ENCODE measurements at places on chromosomes 16 and 17.

- DNase-seq: no peak
These were observed 834.3 kb upstream of the CDH8 start for GRCh38 chr16:62870554-62870953.

DNA sequence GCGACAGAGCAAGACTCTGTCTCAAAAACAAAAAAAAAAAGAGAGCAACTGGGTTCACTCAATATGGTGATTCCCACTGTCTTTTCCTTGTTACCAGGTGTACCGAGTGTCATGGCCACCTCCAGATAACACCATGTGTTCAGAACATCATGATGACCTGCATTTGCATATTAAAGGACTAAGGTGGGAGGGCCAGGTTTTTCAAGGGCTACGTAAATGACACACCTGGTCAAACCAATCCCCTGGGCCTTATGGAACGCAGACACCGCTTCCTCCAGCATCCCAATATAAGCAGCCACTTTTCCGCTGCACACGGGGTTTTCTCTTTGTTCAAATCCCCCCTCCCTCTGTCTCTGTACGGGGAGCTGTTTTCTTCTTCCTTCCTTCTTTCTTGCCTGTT, 29.3 kb downstream of the WSCD1 start:
- no peak for DNase-seq

DNA sequence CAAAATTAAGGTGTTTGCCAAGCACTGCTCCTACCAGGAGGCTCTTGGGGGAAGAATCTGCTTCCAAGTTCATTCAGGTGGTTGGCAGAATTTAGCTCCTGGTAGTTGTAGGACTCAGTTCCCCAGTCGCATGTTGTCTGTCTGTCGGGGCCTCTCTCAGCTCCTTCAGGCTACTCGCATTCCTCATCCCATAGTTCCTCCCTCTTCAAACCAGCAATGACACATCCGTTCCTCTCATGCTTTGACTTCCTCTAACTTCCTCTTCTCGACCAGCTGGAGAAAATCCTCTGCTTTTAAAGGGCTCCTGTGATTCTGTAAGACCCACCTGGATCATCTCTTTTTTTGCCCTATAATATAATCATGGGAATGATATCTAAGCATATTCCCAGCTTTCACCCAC, 108.1 kb downstream of the PMP22 start:
- DNase-seq: no peak

GRCh38 chr16:1003391-1004347, 22.1 kb downstream of the SOX8 start:
- peak; percentile 31 for DNase-seq

- no peak for DNase-seq
These were observed 73.2 kb downstream of the MYH10 start for GRCh38 chr17:8557176-8557806.

DNA sequence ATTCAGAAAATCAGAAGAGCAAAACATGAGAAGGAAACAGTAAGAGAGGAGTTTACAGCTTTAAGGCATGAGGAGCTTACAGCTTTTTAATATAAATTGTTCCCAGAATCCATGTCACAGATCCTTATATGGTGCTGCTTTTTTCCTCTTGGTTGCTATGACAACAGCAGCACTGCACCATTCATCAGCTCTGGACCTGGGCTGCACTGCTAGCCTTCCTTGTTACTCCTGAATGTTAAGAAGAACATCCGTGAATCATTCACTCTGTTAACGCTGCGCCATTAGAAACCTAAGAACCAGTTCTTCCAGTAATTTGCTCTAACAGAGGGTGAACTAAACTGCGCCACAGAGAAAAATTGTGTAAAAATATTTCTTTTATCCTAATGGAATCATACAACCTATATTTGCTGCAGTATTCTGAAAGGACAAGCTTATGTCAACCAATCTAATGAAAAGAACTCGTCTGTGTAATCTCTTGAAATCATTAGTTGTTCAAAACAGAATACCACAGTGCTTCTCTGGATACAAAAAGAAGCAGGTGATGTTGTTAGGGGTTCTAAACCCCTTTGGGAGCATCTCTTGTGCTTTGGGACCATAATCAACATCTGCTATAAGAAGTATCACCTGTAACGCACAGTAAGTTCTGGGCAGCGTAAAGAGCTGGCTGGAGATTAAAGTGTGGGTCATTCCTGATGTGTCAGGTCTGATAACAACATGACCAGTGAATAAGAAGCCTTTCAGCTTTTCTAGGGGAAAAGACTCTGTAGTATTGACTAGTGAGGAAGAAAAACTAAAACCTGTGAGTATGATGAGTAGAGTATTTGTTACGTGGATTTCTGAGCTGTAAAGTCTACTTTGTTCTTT, 151.2 kb downstream of the TANC2 start:
- DNase-seq: no peak

GRCh38 chr17:48071654-48072053, 23.5 kb downstream of the NFE2L1 start:
- DNase-seq: no peak

GRCh38 chr17:34391241-34391640, 28.2 kb upstream of the CCL1 start:
- no peak for DNase-seq

GRCh38 chr16:10744370-10745030, 858 bp downstream of the NUBP1 start:
- DNase-seq: no peak

GRCh38 chr17:46139432-46140210, 53.6 kb downstream of the KANSL1 start:
- DNase-seq: no peak

GRCh38 chr17:41141361-41141760, 1.0 kb upstream of the KRTAP4-6 start:
- no peak for DNase-seq

- DNase-seq: no peak
These were observed 105.7 kb downstream of the PITPNC1 start for GRCh38 chr17:67482764-67483163.

DNA sequence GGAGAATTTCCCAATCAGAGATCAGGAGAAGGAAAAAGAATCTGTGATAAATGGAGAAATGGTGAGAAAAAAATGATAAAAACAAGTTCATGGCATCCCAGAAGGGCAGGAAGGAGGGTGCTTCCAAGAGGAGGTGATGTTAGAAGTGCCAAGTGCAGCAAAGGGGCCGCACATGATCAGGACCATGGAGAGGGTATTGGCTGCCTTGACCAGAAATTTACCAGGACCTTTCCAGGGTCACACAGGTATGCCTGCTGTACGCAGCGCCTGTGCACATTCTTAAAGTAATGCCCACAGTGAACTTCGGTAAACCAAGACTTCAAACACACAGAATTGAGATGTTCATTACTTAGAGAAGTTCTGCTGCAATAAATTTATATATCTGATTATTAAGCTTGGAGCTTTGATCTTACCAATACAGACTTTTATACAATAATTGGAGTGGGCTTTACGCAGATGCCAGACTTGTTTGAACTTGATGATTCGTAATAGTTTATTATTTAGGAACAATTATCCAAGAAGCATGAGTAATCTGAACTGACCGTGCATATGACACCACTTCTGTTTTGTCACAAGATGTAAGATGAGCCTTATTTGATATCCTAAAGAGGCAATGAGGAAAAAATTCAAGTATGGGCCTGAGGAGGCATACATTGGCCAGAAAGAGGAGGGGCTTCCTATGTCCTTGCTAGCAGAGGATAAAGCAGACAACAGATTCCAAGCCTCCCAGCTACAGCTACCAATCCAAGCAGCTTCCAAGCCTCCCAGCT, 2.2 kb upstream of the KRT33A start:
- no peak for DNase-seq

- no peak for DNase-seq
These were observed 6.3 kb downstream of the NOS2 start for GRCh38 chr17:27793906-27794569.

DNA sequence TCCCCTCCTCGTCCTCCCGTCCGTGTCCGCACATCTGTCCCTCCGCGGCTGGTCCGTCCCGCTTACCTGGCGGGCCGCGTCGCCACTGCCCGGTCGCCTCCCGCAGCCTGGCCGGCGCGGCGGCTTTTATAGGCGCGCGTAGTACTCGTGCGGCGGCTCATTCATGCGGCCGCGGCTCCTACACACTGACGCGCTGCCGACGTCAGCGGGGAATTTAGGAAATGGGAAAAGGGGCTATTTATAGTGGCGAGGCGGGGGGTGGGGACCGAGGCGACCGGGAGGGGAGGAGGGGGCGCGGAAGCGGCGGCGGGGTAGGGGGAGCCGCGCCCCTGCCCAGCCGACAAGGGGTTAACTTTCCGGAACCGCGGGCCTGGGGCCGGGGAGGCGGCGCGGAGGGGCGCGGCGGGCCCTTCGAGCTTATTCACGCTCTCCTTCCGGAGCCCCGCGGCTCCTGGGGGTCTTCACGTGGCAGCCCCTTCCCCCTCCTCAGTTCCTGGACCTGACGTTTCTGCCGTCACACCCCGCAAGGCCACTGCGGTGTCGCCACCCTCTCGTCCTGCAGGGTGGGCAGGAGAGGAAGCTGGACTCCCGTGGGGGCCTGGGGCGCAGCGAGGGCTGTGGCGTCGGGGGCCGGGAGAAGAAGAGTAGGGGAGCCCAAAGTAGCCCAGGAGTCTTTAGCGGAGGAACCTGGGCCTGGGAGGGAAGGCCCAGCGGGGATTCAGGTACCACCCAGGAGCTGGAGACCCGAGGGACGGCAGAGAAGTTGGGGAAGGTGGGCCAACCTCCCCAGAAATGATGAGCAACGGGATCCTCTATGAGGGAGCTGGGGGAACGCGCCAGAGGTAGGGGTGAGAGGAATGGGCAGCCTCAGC, 3.6 kb upstream of the HIC1 start:
- DNase-seq: no peak

DNA sequence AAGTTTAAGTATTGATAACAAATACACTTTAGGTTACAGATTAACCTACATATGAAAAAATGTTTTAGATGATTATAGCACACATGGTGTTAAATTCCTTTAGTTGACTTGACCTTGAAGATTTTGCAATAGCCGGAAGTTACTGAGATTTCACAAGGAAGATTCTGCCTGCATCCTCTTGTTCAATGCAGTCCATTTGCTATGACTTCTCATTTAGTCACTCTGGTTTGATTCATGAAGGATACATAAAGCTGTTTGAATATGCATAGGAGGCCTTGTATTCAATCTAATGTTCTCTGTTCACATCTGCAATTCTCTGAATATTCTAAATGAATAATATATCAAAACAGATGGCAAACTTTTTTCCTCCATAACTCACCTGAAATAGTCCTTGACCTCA, 870.2 kb upstream of the GOT2 start:
- no peak for DNase-seq

GRCh38 chr16:22878955-22879354, 65.0 kb downstream of the HS3ST2 start:
- DNase-seq: no peak

DNA sequence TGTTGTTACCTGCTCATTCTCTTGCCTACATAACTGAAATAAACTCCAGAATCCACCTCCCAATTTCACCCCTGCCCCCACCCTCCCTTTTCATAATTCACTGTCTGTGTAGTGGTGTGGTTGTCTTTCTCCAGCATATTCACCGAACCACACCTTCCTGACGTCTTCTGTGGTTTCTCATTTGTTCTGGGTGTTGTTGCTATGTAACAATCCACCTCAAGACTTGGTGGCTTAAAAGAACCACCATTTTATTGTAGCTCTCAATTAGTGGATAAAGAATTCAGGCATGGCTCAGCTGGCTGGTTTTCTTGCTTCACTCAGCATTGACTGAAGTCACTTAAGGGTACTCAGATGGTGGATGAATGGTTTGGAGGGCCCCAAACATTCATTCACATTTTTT, 229.8 kb downstream of the MAF start:
- DNase-seq: no peak

DNA sequence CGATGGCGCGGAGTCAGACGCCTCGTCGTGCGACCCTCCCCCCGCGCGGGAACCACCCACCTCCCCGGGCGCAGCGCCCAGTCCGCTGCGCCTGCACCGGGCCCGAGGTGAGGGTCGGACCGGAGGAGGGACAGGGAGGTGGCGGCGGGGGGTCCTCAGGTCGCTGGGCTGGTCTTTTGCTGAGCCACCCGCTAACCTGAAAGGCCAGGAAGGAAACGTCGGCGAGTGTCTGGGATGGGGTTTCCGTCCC, 4.9 kb downstream of the TBX2 start:
- no peak for DNase-seq

DNA sequence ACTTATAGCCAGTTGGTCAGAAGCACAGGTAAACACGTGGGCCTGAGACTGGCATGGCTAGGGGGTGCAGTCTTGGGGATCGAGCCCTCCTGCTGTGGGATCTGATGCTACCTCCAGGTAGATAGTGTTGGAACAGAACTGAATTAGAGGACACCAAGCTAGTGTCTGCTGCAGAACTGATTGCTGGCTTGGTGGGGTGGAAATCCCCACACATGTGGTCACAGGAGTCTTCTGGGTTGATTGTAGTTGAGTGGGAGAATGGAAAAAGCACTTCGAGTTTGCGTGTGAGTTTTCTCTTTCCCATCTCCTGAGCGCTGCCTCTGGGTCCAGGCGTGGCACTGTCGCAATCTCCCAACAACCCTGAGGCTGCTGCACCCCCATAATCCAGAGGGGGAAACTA, 8.0 kb upstream of the SPATA32 start:
- DNase-seq: no peak

- DNase-seq: peak; percentile 54
These were observed 12.7 kb downstream of the SLC35B1 start for GRCh38 chr17:49694847-49695697.

GRCh38 chr17:31388770-31389656, 2.5 kb upstream of the RAB11FIP4 start:
- peak; percentile 41 for DNase-seq

GRCh38 chr16:1565083-1565805, 31.8 kb downstream of the TMEM204 start:
- no peak for DNase-seq

- DNase-seq: no peak
These were observed 27.7 kb downstream of the PPM1E start for GRCh38 chr17:58783380-58783779.

DNA sequence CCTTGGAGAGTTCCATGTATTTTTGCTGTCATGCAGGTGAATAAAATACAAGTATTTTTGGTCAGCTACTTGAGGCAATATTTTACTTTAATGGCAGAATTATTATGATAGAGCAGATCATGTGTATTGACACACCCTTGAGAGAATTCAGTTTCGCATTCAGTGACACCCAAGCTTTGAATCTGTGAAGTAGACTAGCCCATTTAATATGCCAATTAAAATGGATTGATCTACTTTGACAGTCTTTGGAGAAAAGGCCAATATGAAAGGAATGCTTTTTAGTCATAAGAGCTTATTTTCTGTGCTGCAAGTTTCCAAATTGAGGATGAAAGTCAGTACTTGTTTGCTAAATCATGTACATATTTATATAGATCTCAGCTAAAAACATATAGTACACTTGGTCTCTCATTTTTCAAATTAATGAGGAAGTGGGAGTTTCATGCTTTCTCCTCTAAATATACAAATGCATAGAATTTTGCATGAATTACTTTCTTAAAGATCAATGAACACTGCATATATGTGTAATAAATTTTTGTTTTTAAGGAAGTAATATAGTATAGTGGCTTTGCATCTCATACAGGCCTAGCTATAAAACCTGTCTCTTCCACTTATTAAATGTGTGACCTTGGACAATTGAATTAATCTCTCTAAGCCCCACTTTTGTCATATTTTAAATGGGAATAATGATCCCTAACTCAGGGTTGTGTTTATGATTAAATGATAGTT, 161.5 kb downstream of the PHKB start:
- no peak for DNase-seq

- DNase-seq: no peak
These were observed 160.1 kb upstream of the KIF2B start for GRCh38 chr17:53662608-53663007.

- DNase-seq: no peak
These were observed 763 bp downstream of the ZKSCAN2 start for GRCh38 chr16:25256695-25257469.

- peak; percentile 50 for DNase-seq
These were observed 3.2 kb downstream of the CCR7 start for GRCh38 chr17:40561871-40562611.

Data from stimulated activated CD4-positive, alpha-beta T cell treated with anti-CD3 and anti-CD28 coated beads, TNF-alpha, amount 100 ng/mL, for 24 hours (primary cell).